CD4-positive, alpha-beta T cell treated with Interleukin-2 at 100 ng/mL for 4 hours (primary cell): ENCODE measurements at places on chromosomes 7 and 10.

- no peak for DNase-seq
These were observed 121.3 kb downstream of the RGS10 start for GRCh38 chr10:119420950-119421875.

DNA sequence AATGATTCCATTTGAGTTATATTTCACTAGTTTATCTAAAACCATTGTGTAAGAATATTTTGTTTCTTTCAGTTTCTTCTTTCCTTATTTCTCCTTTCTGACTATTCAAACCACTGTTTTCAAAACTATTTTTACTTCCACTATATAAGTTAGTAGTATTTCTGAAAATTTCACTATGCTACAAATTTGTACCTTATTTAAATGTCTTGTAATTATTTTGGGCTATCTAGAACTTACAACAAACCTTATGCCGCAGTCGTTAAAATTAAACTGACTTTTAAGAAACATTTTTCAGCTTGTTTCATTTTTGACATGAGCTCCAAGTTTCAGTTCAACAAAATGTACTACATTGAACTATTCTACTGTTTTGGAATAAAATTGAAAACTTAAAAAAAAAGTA, 1.8 kb downstream of the TFEC start:
- no peak for DNase-seq

GRCh38 chr10:102682416-102682815, 31.8 kb downstream of the ARL3 start:
- DNase-seq: no peak

DNA sequence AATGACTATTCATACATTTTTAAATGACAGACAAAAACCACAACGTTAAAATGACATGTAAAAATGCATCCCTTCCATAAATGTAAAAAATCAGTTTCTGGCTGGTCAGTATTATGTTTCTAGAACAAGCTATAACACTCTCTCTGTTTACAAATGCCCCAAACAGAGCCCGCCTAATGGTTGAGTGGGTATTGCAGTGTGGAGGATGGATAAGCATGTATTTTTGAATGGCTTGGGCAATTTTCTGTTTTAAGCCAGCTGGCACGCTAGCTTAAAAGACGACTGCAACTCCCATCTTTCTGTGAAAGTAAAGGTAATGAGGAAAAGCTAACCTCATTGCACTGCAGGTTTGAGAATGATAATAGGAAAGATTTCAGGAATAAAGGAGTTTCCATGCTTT, 430.7 kb downstream of the PARD3 start:
- DNase-seq: no peak

DNA sequence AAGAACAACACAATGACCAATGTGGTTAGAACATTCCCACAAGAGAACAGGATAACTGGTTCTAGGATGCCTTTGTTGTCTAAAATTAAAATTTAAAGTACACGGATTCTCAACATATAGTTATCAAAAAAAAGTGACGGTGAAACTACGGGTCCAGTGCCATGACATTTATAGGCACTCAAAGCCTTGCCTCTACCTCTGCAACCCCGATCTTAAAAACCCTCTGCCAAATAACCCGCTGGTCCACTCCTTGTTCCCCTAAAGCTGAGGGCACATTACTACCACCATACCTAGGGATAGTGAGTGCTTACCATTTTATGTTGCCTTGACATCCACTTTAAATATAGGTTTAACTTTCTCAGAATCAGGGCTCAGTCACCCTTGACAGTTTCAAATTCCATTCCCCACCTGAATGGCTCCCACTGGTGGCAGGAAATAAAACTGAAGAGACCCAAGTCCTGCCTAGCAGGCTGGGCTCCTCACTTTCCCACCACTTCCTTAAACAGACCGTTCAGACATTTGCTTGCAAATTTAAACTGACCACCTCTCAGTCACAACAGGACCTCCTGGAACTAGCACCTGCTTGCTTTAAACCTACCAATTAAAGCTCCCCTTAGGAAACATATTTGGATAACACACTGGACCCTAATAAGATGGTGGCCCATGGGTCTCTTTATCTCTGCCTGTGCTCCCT, 169.9 kb upstream of the ASAH2 start:
- DNase-seq: peak; percentile 57

GRCh38 chr10:73244866-73245477, 2.1 kb downstream of the DNAJC9 start:
- DNase-seq: no peak

DNA sequence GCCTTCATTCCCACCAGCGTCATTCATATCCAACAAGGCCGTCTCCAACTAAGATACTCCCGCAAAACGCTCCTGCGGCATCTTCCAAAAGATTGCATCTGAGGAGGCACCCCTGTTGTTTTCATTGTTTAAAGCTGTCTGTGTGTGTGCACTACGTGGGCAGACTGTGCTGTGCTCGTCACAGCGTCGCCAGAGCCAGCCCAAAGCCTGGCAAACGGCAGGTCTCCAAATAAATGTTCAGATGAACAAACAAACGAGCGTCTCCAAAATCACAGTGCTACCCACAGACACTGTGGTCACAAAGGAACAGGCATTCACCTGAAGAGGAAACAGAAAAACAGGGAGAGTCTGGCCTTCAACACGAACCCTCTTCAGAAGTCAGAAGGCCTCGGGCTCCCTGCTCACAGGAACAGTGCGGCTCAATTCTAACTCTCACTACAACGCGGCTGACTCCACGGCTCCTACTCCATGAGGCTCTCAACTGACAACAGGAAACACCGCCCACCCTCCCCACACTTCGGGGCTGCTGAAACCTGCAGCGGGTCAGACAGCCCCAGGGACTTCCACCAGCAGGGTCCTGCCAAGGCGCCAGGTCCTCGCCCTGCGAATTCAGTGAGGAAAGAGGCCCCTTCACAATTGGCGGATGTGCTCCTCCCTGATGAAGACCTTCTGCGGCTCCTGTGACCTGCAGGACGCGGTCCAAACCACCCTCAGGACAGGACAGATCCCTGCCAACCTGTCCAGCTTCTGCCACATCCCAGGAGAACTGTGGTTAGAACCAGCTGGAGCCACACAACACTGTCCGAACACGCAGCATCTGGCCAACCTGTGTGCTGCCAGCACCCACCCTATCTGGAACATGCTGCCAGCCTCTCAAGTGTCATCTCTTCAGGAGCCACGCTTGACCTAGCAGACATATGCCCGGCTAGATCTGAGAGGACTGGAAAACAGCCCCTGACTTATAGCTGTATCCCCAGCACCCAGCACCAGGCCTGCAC, 36.1 kb downstream of the MAD1L1 start:
- no peak for DNase-seq

DNA sequence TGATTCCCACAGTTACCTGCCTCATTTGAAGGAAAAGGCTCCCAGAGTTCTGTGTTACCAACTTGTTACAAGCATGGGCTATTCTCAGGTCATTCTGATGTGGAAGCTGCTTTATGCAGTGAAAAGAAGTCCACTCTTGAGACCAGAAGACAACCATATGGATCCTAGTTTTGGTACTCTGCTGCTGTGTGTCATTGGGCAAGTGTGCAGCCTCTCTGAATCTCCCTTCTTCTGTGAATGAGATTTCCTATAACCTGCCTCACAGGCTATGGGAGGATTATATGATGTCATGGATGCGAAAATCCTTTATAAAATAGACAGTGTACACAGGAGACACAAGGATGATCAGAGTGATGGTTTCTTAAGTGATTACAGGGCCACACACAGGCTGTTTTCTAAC, 166.1 kb downstream of the ARID5B start:
- no peak for DNase-seq

DNA sequence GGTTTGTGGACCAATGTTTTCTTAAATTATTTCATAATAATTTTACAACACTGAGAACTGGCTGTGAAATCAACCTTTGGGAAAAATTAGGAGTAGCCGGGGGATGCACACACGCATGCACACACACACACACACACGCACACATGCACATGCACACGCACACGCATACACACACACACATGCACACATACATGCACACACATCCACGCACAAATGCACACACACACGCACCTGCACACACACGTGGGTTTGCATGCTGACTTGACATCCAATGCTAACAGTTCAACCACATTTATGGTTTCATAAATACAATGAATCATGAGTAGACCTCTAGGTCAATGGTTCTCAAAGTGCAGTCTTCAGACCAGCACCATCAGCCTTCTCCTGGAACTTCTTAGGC, 354.1 kb downstream of the DPP6 start:
- DNase-seq: no peak

GRCh38 chr7:157228864-157229422, 90.2 kb downstream of the UBE3C start:
- DNase-seq: peak; percentile 13

DNA sequence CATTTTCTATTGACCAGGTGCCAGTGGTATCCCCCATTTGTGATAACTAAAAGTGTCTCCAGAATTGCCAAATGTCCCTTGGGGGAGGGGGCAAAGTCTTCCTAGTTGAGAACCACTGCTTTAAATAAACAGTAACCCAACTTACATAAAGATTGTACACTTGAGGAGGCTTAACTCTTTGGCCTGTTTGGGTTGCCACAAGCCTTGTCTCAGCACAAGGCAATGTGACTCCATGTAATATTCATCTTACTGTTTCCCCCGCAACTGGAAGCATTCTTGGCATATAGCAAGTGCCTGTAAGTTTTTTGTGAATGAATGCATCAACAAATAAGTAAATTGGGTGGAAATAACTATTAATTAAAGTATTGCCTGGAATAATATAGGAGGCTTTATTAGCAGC, 108.3 kb downstream of the ANK3 start:
- no peak for DNase-seq

- DNase-seq: no peak
These were observed 258.4 kb upstream of the FZD1 start for GRCh38 chr7:91005841-91006240.

GRCh38 chr7:74271742-74272141, 17.5 kb upstream of the CLIP2 start:
- DNase-seq: no peak

- no peak for DNase-seq
These were observed 31.2 kb downstream of the GFRA1 start for GRCh38 chr10:116241642-116242410.

- no peak for DNase-seq
These were observed 90.4 kb upstream of the FAM171A1 start for GRCh38 chr10:15461353-15462108.

DNA sequence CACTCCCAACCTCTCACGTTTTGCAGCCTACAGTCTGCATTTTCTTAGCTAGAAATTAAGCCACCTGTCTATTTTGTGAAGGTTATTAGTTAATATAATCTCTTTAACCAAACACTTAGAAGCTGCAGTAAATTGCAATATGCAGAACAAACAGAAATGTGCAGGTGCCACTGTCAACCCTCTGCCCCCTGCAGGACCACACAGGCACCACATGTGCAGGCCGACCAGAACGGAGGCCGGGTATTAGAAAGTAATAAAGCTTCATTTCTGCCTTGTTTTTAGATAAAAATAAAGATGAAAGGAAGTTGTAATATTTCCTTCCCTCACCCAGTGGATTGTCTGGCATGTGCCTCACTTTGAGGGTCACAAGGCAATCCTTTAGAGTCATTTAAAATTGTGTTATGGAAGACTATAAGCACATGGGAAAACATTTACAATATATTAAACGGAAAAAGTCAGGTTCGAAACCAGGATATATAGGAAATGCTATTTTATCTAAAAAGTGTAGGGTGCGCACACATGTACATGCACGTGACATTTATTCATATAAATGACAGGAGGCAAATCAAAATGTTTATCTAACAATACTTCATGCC, 158.2 kb downstream of the ARHGAP12 start:
- DNase-seq: peak; percentile 58
